Osteocyte (in vitro differentiated cells): ENCODE measurements at places on chromosomes 5 and 9. TPM values are rescaled to one million over a fixed set of nuclear protein-coding genes. Genes with fewer than 3 reads are reported as not detected.

DNA sequence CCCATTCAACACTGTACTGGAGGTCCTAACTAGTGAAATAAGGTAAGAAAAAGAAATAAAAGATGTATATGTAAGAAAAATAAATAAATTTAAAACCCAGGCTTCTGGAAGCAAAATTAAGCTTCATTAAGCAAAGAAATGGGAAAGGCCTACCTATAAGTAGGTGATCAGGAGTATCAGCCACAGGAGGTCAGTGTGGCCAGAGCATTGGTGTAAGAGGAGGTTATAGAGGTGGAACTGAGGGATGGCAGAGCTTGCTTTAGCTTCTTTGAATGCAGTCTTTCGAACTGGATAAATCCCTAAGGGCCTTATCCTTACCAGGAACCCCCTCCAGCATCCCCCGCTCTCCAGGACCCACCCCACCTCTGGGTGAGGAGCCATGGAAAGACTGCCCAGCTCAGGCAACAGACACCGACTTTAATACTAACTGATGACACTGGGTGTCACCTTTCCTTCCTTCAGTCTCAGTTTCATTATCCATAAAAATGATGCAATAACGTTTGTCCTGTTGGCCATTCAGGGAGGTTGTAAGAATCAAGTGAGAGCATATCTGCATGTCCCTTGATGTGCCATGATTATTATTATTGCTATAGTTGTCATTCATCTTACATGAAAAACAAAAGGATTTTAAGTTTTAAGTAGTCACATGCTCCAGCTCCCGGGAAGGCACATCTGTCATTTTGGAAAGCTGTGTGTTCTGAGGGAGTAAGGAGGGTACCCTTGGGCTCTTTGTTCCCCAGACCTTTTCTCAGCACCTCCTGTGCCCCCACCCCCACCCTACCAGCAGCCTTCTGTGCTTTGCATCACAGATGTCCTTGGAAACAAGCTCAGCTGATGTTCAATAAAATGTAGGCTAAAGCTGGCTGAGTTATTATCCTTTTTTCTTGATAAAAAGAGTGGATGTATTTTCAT is 50.8 kb upstream of the CTNNA1 start:
- DNase-seq: no peak
- no peaks in the 10 kb centered on the region for H3K36me3 ChIP-seq
- H3K27me3 ChIP-seq: peaks cover 4% of the 10 kb centered on the region
- H3K4me3 ChIP-seq: no peak overlapping the region

DNA sequence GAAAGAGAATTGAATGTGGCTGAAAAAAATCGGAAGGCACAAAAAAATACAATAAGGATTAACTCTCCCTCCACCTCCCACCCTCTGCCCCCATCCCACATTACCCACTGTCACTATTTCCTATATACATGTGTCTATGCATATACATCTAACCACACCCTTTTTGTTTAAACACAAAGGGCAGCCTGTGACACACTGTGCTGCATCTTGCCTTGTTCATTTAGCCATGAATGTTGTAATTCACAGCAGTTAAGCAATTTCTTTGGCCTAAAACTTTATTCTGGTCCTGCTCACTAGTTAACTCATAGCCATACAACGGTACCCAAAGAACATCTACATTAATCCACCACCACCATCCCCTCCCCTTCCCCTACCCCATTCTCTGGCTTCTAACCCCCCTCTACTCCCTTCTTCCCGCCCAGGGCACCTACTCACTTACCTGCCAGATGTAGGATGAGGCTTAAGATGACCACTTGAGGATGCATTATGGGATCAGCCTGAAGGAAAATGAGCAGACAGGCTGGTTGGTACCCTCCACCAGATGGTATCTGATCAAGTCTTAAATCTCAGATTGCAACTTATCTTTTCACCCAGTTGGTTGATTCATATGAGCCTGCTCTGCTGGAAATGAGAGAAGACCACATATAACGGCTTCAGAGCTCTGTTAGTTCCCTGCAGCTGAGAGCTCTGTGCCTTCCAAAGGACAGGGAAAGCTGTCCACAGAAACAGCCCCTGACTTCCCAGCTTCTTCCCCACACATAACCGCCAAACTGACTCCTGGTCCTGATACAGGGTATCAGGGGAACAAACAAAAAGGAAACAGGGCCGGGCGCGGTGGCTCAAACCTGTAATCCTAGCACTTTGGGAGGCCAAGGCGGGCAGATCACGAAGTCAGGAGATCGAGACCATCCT is 1.2 kb downstream of the HAVCR1 start:
- no peaks in the 10 kb centered on the region for H3K36me3 ChIP-seq
- DNase-seq: no peak
- no peaks in the 10 kb centered on the region for H3K4me1 ChIP-seq
- no peaks in the 10 kb centered on the region for H3K27me3 ChIP-seq
- H3K27ac ChIP-seq: no peak overlapping the region
- H3K4me3 ChIP-seq: no peak overlapping the region

DNA sequence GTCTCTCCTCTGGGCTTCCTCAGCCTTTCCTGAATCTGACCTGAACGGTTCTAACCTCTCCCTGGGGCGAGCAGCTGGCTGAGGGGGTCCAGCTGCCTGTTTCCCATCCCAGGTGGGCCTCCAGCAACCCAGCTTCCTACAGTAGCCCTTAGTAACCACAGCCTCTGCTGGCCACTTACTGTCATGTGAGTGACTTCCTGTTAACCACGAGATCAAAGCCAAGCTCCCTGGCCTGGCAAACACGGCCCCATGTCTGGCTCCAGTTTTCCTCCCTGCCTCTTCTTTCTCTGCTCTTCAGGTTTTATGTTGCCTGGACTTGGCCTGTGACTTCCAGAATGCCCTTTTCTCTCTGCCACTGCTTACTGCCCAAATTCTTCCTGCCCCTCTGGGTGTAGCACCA is 47.2 kb upstream of the DAB2IP start:
- H3K36me3 ChIP-seq: no peaks in the 10 kb centered on the region
- DNase-seq: no peak
- no peak overlapping the region for H3K27ac ChIP-seq
- no peak overlapping the region for H3K4me3 ChIP-seq
- peaks cover 5% of the 10 kb centered on the region for H3K4me1 ChIP-seq

PCDHB8 gene
- 0.81 and 1.1 TPM in 2 replicates for total RNA-seq

DIPK1B gene
- 11.4 and 11.5 TPM in 2 replicates for total RNA-seq

CATSPER3 gene
- total RNA-seq: not detected in 2 replicates
